ENCODE measurements at places on chromosomes 13 and 19.

GRCh38 chr19:34474233-34474989 lies 7.1 kb upstream of the WTIP start:
- no peak for DNase-seq

DNA sequence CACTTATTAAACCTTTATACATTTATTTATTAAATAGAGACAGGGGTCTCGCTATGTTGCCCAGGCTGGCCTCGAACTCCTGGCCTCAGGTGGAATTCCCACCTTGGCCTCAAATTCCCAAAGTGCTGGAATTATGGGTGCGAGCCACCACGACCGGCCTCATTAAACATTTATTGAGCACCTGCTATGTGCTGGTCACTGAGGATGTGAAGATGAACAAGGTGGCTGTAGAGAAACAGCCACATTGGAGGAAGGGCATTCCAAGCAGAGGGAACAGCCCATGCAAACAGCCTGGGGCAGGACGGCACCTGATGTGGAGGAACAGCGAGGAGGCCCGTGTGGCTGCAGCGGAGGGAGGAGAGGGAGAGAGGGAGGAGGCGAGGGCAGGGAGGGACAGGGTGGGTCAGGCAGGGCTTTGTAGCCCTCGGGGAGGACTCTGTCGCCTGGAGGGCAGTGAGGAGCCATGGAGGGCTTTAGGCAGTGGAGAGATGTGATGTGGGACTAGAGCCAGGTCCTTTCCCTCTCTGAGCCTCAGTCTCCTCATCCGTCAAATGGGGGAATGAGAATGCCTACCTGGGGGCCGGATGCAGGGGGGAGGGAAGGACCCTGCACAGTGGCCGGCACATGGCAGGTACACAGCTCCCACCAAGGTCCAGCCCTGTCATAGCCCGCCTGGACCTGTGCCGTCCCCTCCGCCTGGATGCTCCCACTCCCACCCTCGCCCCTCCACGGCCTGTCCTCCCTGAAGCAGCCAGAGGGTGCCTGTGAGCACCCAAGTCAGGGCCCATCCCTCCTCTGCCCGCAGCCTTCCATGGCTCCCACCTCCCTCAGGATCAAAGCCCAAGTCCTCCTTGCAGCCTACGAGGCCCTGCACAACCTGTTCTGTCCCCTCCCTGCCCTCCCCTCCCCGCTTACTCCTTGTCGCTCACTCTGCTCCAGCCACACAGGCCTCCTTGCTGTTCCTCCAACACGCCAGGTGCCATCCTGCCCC lies 21.5 kb upstream of the NFIC start:
- DNase-seq = no peak

DNA sequence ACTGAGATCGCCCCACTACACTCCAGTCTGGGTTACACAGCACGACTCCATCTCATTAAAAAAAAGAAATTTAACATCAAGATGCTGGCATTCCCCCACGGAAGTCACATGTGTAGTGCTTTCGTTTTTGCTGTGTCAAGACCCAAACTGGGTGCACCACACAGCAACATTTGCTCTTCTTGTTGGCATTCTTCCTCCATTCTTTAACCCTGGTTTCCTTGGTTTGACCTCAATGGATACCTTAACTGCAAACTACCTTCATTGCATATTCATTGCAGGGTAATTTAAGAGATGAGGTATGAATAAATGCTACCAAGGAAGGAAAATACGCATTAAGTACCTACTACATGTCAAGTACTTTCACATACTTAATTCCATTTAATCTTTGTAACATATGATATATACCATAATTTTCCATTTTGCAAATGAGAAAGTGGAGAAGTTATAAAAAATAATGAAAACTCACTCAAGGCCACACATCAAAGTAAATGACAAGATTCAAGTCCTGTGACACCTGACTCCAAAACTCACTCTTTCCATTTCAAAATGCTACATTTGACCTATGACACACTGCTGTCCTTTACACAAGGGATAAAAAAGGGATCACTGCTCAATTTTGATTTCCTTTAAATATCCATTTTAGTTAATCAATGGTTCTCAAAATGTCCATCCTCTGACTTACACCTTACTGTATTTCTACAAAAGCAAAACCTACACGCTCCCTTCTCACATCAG lies 59.2 kb downstream of the STK24 start:
- DNase-seq = no peak

GRCh38 chr19:35661995-35662340 lies 4.3 kb upstream of the UPK1A start:
- DNase-seq = no peak

DNA sequence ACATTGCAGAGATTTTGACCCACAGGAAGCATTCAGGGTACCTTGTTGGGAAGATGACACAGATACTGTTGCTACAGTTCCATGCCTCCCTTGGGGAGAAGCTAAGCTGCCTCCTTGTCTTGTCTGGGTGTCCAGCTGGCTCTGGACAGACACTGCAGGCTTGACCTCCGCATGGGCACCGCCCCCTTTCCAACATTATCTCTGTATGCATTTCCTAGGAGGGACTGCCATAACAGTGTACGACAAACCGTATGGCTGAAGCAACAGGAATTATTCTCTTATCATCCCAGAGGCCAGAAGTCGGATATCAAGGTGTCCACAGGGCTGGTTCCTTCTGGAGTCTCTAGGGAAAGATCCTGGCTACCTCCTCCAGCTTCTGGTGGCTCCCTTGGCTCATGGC lies 67.0 kb upstream of the USE1 start:
- no peak for DNase-seq

DNA sequence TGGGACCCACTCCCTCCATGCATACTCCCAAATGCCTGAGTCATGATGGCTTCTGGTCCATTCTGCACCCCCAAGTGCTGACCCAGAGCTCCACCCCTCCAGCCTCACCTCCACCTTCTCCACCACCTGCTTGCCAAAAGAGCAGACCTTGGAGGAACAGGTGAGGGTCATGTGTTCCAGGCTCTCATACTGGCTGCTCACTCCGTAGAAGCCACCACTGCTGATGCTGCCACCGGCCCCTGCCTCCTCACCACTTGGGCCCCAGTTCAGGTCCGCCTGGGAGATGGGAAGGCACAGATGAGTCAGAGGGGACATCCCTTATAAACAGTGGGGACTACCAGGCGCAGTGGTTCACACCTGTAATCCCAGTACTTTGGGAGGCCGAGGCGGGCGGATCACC lies 7.9 kb downstream of the CD37 start:
- no peak for DNase-seq

- no peak for DNase-seq
Observed at GRCh38 chr13:78428646-78429045, 174.7 kb downstream of the POU4F1 start.

DNA sequence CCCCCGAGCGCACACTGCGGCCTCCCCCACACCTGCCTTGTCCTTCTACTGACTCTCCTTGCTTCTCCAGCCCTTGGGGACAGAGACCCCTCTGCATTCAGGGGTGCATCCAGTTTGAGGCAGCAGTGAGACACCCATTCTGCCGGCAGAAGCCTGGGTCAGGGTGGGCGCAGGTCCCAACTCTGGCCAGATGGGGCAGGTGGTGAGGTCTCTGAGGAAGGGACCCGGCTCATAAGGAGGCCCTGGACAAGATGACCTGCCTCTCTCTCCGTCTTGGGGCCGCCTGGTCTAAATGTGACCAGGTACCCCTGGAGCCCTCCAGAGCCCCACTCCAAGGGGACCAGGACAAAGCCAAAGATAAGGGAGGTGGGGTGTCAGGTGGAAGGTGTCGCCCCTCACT lies 6.1 kb downstream of the CHERP start:
- DNase-seq = no peak

- no peak for DNase-seq
Observed at GRCh38 chr19:12208221-12208620, 45.3 kb downstream of the ZNF136 start.

GRCh38 chr13:48431987-48432615 lies 19.2 kb upstream of the LPAR6 start:
- DNase-seq = peak; percentile 68

- no peak for DNase-seq
Observed at GRCh38 chr13:104594806-104595205, 1528.6 kb upstream of the SLC10A2 start.
